ENCODE measurements at places on chromosomes 11 and 22. TPM values are rescaled to one million over a fixed set of nuclear protein-coding genes. Genes with fewer than 3 reads are reported as not detected.

Gene MMP7
- total RNA-seq: 23.4 TPM

Gene HIPK3
- 16.5 TPM for total RNA-seq

Gene C11orf87
- total RNA-seq: 0.02 TPM

Gene FAU
- 999 TPM for total RNA-seq

Gene ZFTA
- total RNA-seq: 5.8 TPM

Gene PARVA
- 26.5 TPM for total RNA-seq

Gene FIBIN
- 0.02 TPM for total RNA-seq

Gene FGF4
- not detected for total RNA-seq

Gene MUC2
- total RNA-seq: 0.04 TPM

Gene SGSM1
- total RNA-seq: 0.57 TPM

Gene KCNE3
- not detected for total RNA-seq

Gene OR10V1
- not detected for total RNA-seq

Gene PTPRCAP
- total RNA-seq: 0.34 TPM

Gene PRG2
- not detected for total RNA-seq

Gene HPX
- total RNA-seq: 0.71 TPM

Gene HBG2
- not detected for total RNA-seq

Gene SERPING1
- total RNA-seq: 0.80 TPM

Gene NLRP14
- not detected for total RNA-seq

Gene SLC16A8
- total RNA-seq: not detected

Gene DEPDC7
- total RNA-seq: 6.9 TPM

Gene GRAMD4
- 22.2 TPM for total RNA-seq

Gene VPREB1
- not detected for total RNA-seq

Gene OR8H3
- total RNA-seq: not detected

Gene MS4A14
- not detected for total RNA-seq

Gene NR1H3
- 9.1 TPM for total RNA-seq

Gene OR52E8
- total RNA-seq: not detected

Gene ZNF70
- total RNA-seq: 1.0 TPM

Gene MUC5B
- 1.6 TPM for total RNA-seq

Gene HEPHL1
- total RNA-seq: not detected

Gene HEPN1
- not detected for total RNA-seq

Gene CNIH2
- total RNA-seq: 2.1 TPM

Gene CD44
- 741 TPM for total RNA-seq

Gene MAPK11
- 8.4 TPM for total RNA-seq

Gene ZNF202
- 8.6 TPM for total RNA-seq

Gene PYGM
- 0.52 TPM for total RNA-seq

Gene CFAP68
- total RNA-seq: 30.2 TPM

Gene BARX2
- not detected for total RNA-seq

Gene IL10RA
- 0.07 TPM for total RNA-seq

Gene POU2AF3
- 1.8 TPM for total RNA-seq

Gene MYOD1
- 0.03 TPM for total RNA-seq

Gene NUCB2
- 28.2 TPM for total RNA-seq

Gene FAM83F
- not detected for total RNA-seq

Gene CLP1
- total RNA-seq: 28.2 TPM

Gene MIAT
- total RNA-seq: 0.22 TPM

Gene STIP1
- total RNA-seq: 213 TPM

Gene HTR3A
- total RNA-seq: not detected

Gene POU2AF2
- total RNA-seq: not detected

Gene B4GALNT4
- total RNA-seq: 14.0 TPM

Gene CRYBB3
- total RNA-seq: 0.09 TPM

Gene MYEOV
- total RNA-seq: 123 TPM

Gene CEND1
- 2.1 TPM for total RNA-seq

Gene DRD4
- total RNA-seq: 0.34 TPM

Gene MB
- total RNA-seq: 8.7 TPM

Gene CTSC
- 58.1 TPM for total RNA-seq

Gene BIK
- 1.7 TPM for total RNA-seq

Gene ZP1
- total RNA-seq: 0.10 TPM

Gene OR51B2
- total RNA-seq: not detected

Gene SAA4
- total RNA-seq: not detected

Gene BBOX1
- total RNA-seq: not detected

Gene SAAL1
- total RNA-seq: 35.3 TPM

Data from A549 treated with AZD2906 at 1 μM for 4 hours (cell line).